ENCODE measurements at places on chromosomes 1 and 21.

DNA sequence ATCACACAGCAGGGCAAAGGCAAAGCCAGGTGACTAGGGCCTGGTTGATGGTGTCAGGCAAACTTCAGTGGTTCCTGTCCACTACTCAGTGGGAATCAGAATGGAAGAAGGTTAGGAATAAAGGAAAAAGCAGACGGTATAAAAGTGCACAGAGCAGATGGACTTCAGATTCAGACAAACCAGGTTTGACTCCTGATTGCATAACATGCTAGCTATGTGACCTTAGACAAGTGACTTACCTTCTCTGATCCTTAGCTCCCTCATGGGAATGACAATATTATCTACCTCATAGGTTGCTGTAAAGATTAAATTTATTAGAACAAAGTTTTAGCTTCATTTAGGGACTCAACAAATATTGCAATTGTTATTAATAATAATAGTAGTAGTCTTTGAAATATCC is 4.9 kb downstream of the PAQR7 start:
- DNase-seq, result no peak

- no peak for DNase-seq
Observed at GRCh38 chr1:98962156-98962555, 42.5 kb downstream of the PLPPR5 start.

GRCh38 chr1:114369930-114370329 is 141.1 kb downstream of the TRIM33 start:
- DNase-seq, result no peak

DNA sequence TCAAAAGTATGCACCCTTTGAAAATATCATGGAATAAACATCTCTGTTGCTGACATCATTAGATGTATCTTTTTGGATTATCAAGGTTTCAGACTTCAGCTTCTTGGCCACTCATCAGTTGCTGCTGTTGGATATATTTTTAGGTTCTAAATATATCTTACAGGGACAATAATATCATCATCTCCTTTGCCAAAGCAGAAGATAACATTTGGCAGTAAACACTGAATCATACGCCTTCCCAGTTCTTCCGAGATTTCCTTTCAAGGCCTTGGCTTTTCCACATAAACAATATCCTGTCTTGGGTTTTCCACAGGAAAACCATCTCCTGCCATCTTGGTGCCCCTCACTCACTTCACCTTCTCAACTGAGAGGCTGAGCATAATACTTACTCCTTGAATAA is 39.3 kb downstream of the RGS7 start:
- no peak for DNase-seq

DNA sequence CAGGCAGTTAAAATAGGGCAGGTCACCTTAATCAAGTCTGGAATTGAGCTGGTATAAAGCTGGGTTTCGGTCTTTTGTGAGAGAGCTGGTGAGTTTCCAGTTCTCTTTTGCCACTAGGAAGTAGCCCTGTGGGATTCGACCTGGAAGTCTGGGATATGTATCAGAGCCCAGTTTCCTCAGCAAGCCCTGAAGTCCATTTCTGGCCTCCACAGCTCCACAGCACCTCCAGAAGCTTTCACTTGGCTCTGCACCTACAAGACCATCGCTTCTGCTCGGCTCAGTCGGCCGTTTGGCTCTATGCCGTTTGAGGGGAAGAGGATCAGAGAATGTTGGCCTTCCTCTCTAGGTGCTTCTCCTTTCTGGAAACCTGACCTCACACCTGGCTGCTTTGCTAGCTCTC is 148.0 kb downstream of the GALNT2 start:
- DNase-seq, result no peak

- no peak for DNase-seq
Observed at GRCh38 chr1:46806196-46807020, 7.6 kb downstream of the CYP4B1 start.

DNA sequence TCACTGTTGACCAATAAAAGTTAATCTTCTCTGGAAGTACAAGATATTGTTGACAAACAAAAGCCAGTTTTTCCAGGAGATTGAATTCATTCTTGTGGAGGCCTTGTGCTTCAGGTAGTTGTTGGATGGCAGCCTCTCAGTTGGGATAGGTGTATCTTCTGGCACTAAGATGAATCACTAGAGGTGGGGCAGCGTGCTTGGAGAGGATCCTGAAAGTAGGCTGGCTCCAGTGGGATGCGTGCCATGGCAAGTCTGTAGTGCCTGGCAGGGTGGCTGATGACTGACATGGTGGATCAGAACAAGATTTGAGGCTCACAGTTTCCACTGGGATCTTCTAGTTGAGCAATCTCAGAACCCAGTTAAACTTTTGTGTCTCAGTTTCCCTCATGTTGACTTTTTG is 2.4 kb downstream of the VPS13D start:
- DNase-seq, result no peak

- no peak for DNase-seq
Observed at GRCh38 chr21:38531591-38531990, 33.3 kb upstream of the ERG start.

Data from stimulated activated CD4-positive, alpha-beta T cell treated with anti-CD3 and anti-CD28 coated beads, Interleukin-2, amount 100 ng/mL, for 48 hours (primary cell).